ENCODE measurements at places on chromosomes 7 and 10.

DNA sequence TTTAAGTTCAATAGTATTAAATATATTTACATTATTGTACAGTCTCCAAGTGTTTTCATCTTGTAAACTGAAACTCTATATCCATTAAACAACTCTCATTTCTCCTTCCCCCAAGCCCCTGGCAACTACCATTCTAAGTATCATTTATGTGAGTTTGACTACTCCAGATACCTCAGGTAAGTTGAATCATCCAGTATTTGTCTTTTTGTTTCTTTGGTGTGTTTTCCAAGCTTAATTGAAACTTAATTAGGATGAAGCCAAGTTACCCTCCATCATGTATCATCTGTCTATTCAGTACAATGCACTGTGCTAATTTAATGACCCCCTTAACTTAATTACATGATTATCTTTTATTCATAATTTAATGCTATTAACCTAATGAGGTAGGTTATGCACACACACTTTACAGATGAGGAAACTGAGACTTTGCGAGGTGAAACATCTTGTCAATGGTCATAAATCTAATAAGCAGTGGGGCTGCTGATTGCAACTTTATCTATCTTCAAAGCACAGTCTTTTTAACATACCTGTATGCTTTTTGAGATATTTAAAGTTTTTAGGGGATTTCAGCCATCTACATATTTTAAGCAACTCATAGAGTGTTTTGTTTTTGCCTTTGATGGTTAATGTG lies 663 bp downstream of the MACC1 start:
- no peak for DNase-seq

- DNase-seq: no peak
These were observed 6.3 kb downstream of the EN2 start for GRCh38 chr7:155464183-155464582.

DNA sequence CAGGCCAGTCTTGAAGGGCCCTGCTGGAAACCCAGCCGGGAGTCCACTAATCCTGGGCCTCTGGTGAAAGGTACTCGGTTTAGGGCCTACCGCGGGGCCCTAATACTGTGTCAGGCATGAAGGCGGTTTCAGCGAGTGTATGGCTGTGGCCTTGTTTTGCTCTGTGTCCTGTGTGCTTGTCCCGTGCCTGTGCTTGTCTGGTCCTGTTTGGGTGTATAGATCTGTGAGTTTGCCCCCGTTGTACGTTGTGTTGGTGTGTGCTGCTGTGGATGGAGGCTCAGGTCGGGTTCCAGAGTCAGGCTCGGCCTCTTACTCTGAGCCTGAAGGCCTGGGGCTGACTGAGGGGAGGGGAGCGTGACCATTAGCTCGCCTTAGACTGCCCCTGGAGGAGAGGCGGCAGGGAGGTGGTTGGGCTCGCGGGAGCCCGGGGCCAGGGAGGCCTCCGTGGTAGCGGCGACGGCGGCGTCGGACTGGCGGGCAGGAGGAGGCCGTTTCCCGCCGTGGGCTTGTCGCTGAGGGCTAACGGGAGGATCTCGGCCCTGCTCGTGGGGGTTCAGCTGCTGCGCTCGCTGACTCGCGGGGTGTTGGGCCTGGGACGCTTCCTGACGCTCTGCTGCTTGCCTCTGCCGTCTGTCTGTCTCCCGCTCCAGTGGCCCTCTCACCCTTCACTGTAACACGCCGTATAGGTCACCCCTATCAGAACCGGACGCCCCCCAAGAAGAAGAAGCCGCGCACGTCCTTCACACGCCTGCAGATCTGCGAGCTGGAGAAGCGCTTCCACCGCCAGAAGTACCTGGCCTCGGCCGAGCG lies 2.6 kb downstream of the TLX1 start:
- no peak for DNase-seq

DNA sequence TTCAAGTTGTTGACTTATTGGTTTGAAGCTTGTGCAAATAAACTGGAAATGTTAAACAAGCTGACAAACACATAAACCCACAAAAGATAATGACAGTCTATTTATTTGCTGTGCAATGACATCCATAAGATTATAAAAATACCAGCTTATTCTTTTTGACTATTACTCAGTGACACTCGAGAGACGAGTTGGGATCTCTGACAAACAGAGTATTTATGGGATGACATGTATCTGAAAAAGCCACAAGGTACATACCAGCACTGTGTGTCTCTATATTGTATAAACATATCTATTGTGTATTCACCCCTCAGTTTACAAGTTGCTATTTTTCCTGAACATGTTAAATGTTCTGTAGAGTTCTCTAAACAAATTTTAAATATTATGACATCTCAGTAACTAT lies 88.9 kb downstream of the CHRM2 start:
- DNase-seq: no peak

- no peak for DNase-seq
These were observed 82.3 kb upstream of the FGL2 start for GRCh38 chr7:77281780-77282478.

DNA sequence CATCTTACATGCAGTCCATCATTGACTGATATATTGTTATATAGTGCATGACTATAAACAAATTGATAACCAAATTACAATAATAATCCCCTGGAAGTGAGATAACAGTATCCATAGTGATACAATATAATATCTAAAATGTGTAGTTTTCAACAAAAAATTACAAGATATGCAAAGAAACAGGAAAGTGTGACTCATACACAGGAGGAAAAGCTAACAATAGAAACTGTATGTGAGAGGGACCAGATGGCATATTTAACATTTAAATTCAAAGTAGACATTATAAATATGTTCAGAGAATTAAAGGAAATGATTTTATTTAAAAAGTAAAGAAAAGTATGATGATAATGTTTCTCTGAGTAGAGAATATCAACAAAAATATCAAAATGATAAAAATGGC lies 8.0 kb downstream of the OR9A2 start:
- DNase-seq: no peak

DNA sequence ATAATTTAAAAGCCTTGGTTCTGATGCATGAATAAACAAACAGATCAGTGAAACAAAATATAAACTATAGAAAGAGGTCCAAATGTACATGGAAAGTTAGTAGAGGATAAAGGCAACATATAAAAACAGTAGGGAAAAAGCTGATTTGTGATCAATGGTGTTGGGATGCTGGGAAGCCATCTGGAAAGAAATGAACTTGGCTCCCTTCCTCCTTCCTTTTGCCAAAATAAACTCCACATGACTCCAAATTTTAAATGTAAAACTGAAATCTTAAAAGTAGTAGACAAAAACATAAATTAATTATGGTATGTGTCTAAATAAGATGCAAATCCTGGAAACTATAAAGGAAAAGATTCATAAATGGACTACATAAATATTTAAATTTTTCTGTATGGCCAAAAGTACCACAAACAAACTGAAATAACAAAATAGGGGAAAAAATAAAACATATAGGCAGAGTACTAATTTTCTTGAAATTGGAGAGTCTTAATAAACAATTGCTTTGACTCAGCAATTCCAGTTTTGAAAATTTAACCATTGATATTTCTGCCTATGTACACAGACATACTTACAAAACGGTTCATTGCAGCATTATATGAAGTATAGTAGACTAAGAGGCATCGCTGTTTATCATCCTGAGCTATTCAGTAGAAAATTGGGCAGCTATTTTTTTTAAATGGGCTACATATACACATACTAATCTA lies 77.0 kb upstream of the TRIM24 start:
- DNase-seq: no peak

DNA sequence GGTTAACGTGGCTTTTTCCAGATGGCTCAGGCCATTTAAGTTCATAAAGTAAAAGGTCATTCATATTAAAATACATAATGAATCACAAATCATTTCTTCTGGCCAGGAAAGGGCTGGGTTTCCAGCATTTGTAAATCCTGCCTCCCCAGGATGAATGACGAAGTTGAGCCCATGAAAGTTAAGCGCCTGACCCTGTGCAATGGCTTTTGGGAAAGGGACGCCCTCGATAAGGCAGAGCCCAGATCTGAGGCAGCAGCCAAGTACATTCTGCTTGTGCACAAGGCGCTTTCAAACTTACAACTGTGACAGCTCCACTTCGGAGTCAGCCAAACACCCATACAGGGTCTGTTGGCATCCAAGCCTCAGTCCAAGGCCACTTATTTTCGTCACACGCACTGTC lies 2.8 kb downstream of the GIMAP6 start:
- no peak for DNase-seq

DNA sequence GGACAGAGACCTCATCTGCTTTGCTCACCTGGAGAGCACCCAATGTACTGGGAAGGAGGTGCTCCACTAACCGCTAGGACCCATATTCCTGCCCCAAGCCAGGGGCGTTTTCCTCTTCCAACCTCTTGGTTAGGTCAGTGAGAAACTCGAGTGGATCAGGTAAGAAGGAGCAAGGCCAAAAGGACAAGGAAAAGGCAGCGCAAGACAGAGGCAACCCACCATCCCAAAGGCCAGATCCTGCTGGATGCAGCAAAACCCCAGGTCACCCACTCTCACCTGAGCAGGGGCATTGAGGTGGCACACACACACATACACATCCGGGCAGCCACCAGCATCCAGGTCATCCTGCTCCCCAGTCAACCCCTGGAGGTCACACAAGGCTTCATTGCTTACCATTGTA lies 105.1 kb downstream of the GRID1 start:
- DNase-seq: no peak

DNA sequence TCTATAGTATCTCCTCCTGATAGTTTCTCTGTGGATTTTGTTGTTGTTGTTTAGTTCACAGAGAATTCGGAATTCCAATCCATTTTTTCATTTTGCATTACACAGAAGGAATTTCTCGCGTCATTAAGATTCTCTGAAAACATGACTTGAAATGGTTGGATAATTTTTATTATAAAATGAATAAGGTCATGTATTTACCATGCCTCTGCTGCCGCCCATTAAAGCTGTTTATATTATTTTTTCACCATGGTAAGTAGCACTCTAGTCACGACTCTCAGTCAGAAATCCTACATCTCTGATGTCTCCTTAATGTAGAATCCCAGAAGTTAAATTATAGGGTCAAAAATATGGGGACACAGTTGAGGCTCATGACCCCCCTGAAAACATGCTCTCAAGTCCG lies 19.1 kb downstream of the SFMBT2 start:
- no peak for DNase-seq

- no peak for DNase-seq
These were observed 138.5 kb downstream of the LRRC4 start for GRCh38 chr7:127892488-127893314.

DNA sequence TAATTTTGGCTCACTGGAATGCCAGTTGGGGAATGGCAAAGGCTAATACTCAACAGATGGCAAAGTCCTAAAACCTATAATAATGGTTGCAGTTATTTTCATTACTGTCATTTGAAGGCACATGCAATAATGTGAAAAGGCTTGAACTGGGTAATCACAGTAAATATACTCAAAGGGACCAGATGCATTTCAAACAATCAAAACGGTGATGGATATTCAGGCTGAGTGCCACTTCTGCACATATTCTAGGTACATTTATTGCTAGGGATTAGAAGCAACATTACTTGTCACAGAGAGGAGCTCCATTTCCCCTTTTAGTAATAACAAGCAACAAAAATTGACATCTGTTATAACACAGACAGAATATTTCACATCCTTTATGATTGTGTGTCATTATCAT lies 171.8 kb downstream of the NXPH1 start:
- DNase-seq: no peak

- no peak for DNase-seq
These were observed 40.6 kb upstream of the PTPRZ1 start for GRCh38 chr7:121832347-121832746.

DNA sequence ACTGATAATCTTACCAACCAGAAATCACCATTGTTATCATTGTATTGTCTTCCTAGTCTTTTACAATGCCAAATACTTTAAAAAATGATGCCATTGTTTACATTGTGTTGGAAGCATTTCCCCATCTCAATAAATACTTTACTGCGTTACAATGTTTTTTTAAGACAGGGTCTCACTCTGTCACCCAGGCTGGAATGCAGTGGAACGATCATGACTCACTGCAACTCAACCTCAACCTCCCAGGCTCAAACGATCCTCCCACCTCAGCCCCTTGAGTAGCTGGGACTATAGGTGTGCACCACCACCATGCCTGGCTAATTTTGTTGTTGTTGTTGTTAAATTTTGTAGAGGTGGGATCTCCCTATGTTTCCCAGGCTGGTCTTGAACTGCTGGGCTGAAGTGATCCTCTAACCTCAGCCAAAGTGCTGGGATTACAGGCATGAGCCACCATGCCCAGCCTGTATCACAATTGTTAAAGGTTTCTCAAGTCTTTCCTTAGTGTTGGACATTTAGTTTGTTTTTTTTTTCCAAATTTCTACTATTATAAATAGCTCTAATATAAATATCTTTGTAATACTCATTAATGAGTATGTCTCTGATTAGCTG lies 13.5 kb downstream of the LRMDA start:
- DNase-seq: no peak

GRCh38 chr7:37601321-37601720 lies 82.2 kb upstream of the GPR141 start:
- DNase-seq: no peak

DNA sequence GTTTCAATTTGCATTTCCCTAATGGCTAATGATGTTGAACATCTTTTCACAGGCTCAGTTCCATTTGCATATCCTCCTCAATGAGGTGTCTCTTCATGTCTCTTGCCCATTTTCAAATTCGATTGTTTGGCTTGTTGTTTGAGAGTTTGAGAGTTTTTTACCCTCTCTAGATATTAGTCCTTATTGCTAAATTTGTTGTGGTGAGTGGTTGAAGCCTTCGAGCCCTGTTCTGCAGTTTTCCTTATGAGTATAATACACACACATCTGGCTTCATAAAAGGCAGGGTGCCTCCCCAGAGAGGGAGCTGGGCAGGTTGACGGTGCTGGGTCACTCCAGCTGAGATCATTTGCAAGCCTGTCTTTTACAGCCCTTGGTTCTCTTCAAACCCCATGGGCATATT lies 65.1 kb downstream of the RGS10 start:
- no peak for DNase-seq

DNA sequence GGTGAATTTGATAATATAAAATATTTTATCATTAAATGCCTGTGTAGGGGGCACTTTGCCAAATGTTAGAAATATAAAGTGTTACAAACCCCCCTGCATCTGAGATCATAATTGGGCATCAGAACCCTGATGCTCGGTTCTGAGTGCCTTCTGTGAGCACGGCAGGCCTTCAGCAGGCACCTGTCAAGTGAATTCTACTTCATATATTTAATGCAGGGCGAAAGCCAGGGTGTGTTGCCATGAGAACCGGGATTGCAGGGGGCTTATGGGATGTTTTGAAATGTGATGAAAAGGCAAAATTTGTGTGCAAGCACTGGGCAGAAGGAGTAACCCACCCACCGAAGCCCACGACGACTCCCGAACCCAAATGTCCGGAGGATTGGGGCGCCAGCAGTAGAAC lies 57.2 kb downstream of the MRC1 start:
- DNase-seq: no peak

DNA sequence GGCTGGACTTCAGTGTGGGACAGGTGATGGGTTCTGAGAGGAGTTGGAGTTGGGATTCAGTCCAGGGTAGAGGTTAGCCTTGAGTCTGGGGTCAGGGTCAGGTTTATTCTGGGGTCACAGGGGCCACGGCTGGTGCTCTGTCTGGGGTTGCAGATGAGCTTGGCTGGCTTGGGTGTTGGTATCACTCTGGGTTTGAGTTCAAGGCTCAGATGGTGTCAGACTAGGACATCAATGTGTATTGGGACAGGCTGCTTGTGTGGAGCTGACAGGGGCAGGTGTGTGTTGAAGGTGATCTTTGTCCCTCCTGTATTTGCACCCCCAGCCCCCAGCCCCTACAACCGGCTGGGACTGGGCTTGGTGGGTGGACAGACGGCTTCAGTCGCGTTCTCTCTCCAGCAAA lies 26.8 kb downstream of the TMEM270 start:
- no peak for DNase-seq

GRCh38 chr7:31145339-31145738 lies 93.2 kb downstream of the ADCYAP1R1 start:
- DNase-seq: no peak

GRCh38 chr7:90212149-90212495 lies 582 bp downstream of the STEAP2 start:
- no peak for DNase-seq
